ENCODE measurements at places on chromosomes 5 and 9. TPM values are rescaled to one million over a fixed set of nuclear protein-coding genes. Genes with fewer than 3 reads are reported as not detected.

The ZNF354B gene
- 8.8 TPM for total RNA-seq

The OR1J2 gene
- total RNA-seq, result not detected

The APBA1 gene
- total RNA-seq, result 0.21 TPM

The ZDHHC12 gene
- 193 TPM for total RNA-seq

The GABBR2 gene
- total RNA-seq, result 0.69 TPM

The GFI1B gene
- 0.19 TPM for total RNA-seq

The TMEM171 gene
- 15.7 TPM for total RNA-seq

The PCDHGA5 gene
- total RNA-seq, result 0.41 TPM

The PCDHGC5 gene
- 3.7 TPM for total RNA-seq

The SLC24A2 gene
- not detected for total RNA-seq

The PTGES gene
- total RNA-seq, result 3.3 TPM

The CDC25C gene
- total RNA-seq, result 25.4 TPM

The ADCY2 gene
- total RNA-seq, result 0.10 TPM

The FAM200C gene
- 17.9 TPM for total RNA-seq

The ENTREP1 gene
- total RNA-seq, result 1.7 TPM

The PCDHB2 gene
- 0.41 TPM for total RNA-seq

The DNAH5 gene
- 2.2 TPM for total RNA-seq

The CATSPER3 gene
- total RNA-seq, result not detected

The DOCK2 gene
- 68.9 TPM for total RNA-seq

The PCDHGA12 gene
- total RNA-seq, result not detected

The IGIP gene
- total RNA-seq, result 2.5 TPM

The KLHL3 gene
- 1.3 TPM for total RNA-seq

The DCTN3 gene
- total RNA-seq, result 98.4 TPM

The CAMK4 gene
- 8.1 TPM for total RNA-seq

The LRRC19 gene
- total RNA-seq, result not detected

The FAM151B gene
- 1.9 TPM for total RNA-seq

The FAM120AOS gene
- total RNA-seq, result 28.9 TPM

The GARIN3 gene
- total RNA-seq, result not detected

The CER1 gene
- total RNA-seq, result not detected

The DBH gene
- 0.02 TPM for total RNA-seq

The BHMT2 gene
- total RNA-seq, result not detected

The OTP gene
- not detected for total RNA-seq

The TAL2 gene
- not detected for total RNA-seq

The CAST gene
- 225 TPM for total RNA-seq

The MYO10 gene
- total RNA-seq, result 9.4 TPM

The SLC6A18 gene
- total RNA-seq, result not detected

The SEMA6A gene
- 1.5 TPM for total RNA-seq

The CAVIN4 gene
- 2.4 TPM for total RNA-seq

The FAM169A gene
- total RNA-seq, result 33.0 TPM

The MYOZ3 gene
- total RNA-seq, result 0.07 TPM

The STPG3 gene
- not detected for total RNA-seq

The ROR2 gene
- not detected for total RNA-seq

The KCNIP1 gene
- total RNA-seq, result 0.36 TPM

The HCN1 gene
- total RNA-seq, result not detected

The ZNF474 gene
- total RNA-seq, result not detected

The ANKRD55 gene
- total RNA-seq, result not detected

The TNFSF8 gene
- not detected for total RNA-seq

The FOXB2 gene
- not detected for total RNA-seq

The SAXO1 gene
- not detected for total RNA-seq

The GABRA1 gene
- total RNA-seq, result not detected

The BTNL8 gene
- 0.71 TPM for total RNA-seq

The LCN2 gene
- total RNA-seq, result 0.14 TPM

The MZB1 gene
- total RNA-seq, result not detected

The CORO2A gene
- 12.5 TPM for total RNA-seq

The ROPN1L gene
- total RNA-seq, result not detected

The ANKRD31 gene
- not detected for total RNA-seq

The URM1 gene
- total RNA-seq, result 125 TPM

All from A172 (cell line).